ENCODE measurements at places on chromosomes 1 and 21.

DNA sequence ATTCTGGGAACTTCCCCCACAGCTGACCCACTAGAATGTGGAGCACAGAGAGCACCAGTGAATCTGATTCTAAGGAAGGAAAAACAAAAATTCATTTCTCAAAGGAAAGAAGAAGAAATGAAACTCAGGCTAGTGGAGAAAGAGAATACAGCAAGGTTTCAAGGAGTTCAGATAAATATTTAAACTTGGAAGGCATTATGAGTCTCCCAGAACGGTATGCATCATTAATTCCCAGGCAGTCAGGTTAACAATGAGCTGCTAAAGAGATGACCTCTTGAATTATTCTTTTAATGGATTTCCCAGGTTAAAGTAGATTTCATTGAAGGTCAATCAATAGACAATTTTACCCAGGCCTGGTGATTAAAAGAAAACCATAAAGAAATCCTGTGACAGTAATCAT, 103.6 kb upstream of the KAZN start:
- no peak for DNase-seq

GRCh38 chr1:69409731-69410456, 157.8 kb upstream of the LRRC7 start:
- no peak for DNase-seq

DNA sequence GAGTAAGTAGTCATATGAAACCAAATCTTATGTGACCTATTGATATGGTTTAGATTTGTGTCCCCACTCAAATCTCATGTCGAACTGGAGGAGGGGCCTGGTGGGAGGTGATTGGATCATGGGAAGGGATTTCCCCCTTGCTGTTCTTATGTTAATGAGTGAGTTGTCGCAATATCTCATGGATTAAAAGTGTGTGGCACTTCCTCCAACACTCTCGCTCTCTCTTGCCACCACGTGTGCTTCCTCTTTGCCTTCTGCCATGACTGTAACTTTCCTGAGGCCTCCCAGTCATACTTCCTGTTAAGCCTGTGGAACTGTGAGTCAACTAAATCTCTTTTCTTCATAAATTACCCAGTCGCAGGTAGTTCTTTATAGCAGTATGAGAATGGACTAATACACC, 241.2 kb downstream of the RGS7 start:
- no peak for DNase-seq

DNA sequence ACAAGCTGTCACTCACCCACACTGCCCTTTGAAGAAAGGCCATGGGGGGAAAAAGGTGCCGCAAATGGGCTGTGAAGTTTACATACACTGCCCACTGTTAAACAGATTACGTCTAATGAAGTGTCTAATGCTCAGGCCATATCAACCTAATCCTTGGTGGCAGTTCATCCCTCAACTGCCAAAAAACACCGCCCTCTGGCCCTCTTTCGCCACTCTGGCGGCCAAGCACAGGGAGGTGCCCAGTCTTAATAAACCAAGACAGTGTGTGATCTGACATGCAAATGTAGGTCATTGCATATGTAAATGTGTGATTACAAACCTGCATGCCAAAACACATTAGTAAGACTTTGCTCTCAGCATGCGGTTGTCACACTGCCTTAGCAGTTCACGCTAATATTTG, 89.5 kb downstream of the NEK7 start:
- DNase-seq, result no peak

- DNase-seq, result no peak
Observed at GRCh38 chr1:78765489-78765888, 115.9 kb downstream of the IFI44 start.

DNA sequence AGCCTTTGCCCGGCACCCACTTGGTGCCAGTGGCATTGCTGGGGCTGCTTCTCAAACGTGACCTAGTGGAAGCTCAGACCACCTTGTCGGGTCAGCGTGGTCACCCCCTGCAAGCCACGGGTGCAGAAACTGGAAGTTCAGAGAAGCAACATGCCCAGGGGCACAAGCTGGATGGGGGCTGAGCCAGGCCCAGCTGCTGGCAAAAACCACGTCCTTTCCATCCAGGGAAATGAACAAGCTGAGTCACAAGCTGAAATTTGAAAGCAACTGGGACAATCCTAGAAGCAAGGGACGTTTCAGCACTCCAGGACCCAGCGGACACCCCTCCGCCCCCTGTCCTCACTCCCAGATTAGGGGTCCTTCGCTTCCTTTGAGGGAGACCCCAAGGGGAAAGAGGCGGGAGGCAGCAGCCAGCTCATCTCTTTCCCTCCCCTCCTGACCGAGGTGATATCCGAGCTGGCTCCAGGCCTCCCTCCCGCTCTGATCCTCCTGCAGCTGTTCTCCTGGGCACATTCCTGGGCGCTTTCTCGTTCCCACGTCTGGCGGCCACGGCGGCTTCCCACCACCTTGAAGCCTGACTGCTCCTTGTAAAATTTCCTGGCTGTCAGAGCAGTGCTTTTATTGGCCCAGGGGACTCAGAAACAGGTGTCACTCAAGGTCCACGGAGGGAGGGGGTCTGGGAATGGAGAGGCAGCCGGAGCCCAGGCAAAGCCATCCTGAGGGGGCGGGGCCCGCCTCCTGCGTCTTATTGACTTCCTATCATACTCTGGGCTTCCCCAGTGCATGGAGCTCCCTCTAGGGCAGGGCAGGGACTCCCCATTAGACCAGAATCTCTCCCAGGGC, 62.8 kb downstream of the PAX7 start:
- DNase-seq, result no peak

All from stimulated activated CD4-positive, alpha-beta T cell treated with anti-CD3 and anti-CD28 coated beads, Interleukin-4, amount 100 ng/mL, for 4 hours (primary cell).